Activated CD4-positive, alpha-beta memory T cell treated with anti-CD3 and anti-CD28 coated beads for 36 hours (primary cell): ENCODE measurements at places on chromosomes 12 and 14. TPM values are rescaled to one million over a fixed set of nuclear protein-coding genes. Genes with fewer than 3 reads are reported as not detected.

DNA sequence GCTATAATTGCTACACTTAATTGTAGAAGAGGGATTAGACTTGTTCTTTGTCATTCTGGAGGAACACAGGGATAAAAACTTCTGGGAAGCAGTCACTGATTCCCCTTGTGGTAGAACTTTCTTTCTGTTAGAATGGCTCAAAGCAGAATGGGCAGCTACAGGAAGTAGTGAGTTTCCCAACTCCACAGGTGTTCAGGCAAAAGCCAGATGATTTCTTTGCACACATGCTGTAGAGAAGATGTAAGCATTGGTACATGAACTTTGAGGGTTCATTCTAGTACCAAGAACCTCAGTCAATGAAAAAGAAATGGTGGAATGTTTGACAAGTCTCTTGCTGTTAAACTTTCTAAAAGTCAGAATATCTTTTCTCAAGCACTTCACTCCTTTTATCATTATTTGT is 4.3 kb downstream of the NDUFA9 start:
- no peak for DNase-seq

DNA sequence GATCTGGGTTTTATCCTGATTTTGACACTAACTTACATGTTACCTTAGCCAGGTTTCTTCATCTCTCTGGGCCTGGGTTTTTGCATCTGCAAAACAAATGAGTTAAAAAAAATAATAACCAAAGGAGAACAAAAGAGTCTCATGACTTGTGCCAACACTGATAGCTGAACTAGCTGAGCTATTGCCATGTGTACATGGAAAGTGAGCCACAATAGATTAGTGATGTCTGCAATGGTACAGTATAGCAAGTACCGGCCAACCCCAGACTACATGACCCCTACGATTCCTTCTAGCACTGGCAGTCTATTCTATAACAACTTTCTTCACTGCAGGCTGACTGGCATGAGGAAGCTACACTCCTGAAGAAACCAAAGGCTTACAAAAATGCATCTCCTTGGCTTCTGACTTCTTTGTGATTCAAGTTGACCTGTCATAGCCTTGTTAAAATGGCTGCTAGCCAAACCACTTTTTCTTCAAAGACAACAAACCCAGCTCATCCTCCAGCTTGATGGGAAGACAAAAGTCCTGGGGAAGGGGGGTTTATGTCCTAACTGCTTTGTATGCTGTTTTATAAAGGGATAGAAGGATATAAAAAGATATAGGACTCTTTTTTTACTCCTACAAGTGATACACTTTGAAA is 123.7 kb downstream of the DAD1 start:
- DNase-seq: no peak

GRCh38 chr12:18943200-18943599 is 186.3 kb upstream of the PLEKHA5 start:
- no peak for DNase-seq

DNA sequence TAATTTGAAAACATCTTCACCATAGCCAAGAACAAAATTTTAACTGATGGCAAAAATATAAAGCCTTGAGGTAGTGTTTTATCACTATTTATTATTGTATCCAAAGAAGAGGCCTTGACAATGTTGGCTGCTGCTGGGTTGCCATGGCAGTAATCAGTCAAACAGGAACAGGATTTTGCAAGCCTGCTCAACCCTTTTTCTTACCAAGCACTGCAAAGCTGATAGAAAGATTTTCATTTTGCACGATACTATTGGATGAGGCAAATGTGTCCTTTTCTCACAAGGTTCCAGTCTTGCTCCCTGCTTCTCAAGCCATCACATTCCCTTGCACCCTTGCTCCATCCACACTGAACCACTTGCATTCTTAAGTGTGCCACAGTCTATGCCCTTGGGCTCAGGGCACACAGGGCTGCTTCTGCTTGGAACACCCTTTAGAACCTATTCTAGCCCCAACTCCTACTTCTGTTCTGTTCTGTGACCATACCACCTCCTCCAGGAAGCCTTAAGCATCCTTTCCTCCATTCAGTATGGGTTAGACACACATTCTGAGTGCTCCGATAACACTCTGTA is 76.5 kb upstream of the AMIGO2 start:
- no peak for DNase-seq

DNA sequence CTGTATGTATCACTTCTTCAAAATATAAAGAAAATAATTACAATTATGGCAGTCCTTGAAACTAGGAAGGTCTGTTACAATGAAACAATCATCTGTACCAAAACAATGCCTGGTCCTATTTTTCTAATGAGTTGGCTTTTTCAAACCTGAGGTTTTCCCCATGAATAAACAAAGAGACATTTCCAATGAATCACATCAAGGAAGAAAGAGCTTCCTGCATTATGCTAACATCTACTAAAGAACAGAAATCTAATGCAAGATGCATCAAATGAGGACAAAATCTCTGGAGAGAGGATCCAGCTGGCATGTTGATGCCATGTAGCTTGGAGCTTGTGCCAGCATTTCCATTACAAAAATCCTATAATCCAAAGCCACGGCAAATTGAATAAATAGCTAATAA is 29.3 kb downstream of the NIN start:
- no peak for DNase-seq

DNA sequence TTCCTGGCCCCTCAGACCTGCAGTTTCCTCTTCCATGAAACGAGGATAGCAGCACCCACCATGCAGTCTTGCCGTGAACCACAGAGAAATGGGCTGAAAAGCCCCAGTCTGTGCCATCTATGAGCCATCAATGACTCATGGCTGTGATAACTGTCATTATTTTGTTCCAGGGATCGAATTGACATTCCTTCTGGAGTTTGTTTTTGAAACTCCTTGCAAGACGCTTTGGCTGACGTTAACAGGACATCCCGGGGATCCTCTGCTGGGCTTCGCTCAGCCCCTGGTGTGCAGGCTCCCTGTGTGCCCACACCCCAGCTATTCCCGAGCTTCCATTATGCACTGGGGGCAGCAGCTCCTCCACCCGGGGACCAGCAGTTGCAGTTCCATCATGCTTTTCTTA is 33.8 kb downstream of the MMAB start:
- no peak for DNase-seq

GRCh38 chr12:28110329-28110728 is 79.9 kb upstream of the CCDC91 start:
- no peak for DNase-seq

- no peak for DNase-seq
Observed at GRCh38 chr14:91219517-91220389, 24.8 kb downstream of the GPR68 start.

DNA sequence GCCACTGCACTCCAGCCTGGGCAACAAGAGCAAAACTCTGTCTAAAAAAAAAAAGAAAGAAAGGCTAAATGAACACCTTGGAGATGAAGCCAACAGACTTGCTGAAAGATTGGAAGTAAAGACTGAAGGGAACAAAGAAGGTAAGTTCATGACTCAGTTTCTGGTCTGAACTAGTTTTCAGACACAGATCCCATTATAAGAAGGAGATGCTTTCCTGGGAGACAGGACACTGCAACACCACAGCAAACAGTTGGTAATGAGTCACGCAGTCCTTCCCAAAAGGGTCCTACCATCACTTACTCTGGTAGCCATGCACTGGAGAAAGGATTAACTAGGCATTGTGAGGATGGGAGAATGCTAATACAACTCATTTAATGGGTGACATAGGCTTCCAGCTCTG is 97.2 kb downstream of the SSPN start:
- DNase-seq: no peak

The FOXG1 gene
- not detected for total RNA-seq

The LTBP2 gene
- total RNA-seq: 0.31 TPM

The DPPA3 gene
- total RNA-seq: not detected

The SERPINA1 gene
- 22.1 TPM for total RNA-seq

The FOXA1 gene
- total RNA-seq: 0.12 TPM

The RAB35 gene
- total RNA-seq: 66.4 TPM
